Right atrium auricular region (tissue), 2 donors: ENCODE measurements at places on chromosomes 2 and 18. TPM values are rescaled to one million over a fixed set of nuclear protein-coding genes. Genes with fewer than 3 reads are reported as not detected.

The IL36G gene
- not detected for total RNA-seq

The NOL4 gene
- total RNA-seq: not detected

The MEP1B gene
- not detected for total RNA-seq

The NIF3L1 gene
- total RNA-seq: 16.1 TPM

The PARD6G gene
- total RNA-seq: 1.9 TPM

The ALPG gene
- total RNA-seq: not detected

The UGT1A3 gene
- not detected for total RNA-seq

The OTX1 gene
- total RNA-seq: not detected

The NGEF gene
- total RNA-seq: 1.4 TPM

The NPPC gene
- total RNA-seq: 0.82 TPM

The EGR4 gene
- total RNA-seq: 0.16 TPM

The EVX2 gene
- not detected for total RNA-seq

The C2orf81 gene
- 1.0 TPM for total RNA-seq

The TFPI gene
- total RNA-seq: 58.2 TPM
